Activated CD8-positive, alpha-beta memory T cell treated with anti-CD3 and anti-CD28 coated beads for 1 hour (primary cell): ENCODE measurements at places on chromosomes 12 and 14.

GRCh38 chr12:89083491-89083890, 268.8 kb downstream of the DUSP6 start:
- DNase-seq, result no peak

DNA sequence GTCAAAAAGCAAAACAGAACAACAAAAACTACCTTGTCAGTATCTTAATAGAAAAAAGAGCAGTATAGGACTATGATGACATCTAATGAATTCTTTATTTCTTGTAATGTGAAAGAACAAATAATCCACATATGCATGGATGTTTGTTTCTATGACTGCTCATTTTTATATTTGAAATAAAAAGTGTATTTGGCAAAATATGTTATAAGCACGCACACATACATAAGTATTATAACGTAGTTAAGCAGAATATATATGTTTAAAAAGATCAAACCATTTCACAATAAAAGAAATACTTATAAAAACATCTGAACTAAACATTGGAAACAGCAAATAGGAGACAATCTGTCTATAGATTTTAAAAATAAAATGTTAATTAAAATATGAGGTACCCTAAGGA, 74.8 kb downstream of the MIPOL1 start:
- DNase-seq, result no peak

DNA sequence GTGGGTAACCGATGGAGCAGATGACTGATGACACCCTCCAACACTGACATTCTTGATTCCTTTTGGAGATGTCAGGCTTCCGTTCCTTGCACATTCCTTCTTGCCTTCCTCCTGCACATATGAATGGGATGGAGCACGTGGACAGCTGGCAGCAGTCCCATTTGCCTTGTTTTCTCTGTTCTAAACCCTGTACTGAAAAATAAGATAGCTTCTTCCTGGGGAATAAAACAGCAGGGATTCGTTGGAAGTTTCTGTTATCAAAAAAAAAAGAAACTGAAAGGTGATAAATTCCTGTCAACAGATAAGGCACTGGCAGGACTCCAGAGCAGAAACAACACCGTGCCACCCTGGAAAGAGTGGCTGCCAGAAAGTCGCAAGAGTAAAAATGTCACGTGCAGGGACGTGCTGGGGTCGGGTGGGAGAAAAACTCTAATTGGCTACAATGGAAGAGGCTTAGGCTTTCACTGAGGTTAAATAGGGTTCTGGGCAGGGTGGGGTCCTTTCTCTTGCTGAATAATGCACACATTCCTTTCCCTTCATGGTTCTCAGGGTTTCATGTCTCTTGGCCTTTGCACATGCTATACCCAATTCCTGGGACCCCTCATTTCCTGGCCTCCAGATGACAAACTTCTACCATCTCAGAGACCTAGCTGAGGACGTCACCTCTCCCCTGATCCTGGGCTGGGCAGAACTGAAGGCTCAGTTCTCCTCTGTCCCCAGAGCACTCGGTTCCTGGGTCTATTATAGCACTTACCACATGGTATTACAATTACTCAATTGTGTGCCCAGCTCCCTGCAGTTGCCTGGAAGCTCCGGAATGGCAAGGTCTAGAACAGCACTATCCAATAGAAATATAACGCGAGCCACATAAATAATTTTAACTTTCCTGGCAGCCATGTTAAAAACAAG, 7.0 kb upstream of the NUAK1 start:
- DNase-seq, result no peak

GRCh38 chr12:39628836-39629235, 9.2 kb upstream of the ABCD2 start:
- no peak for DNase-seq

DNA sequence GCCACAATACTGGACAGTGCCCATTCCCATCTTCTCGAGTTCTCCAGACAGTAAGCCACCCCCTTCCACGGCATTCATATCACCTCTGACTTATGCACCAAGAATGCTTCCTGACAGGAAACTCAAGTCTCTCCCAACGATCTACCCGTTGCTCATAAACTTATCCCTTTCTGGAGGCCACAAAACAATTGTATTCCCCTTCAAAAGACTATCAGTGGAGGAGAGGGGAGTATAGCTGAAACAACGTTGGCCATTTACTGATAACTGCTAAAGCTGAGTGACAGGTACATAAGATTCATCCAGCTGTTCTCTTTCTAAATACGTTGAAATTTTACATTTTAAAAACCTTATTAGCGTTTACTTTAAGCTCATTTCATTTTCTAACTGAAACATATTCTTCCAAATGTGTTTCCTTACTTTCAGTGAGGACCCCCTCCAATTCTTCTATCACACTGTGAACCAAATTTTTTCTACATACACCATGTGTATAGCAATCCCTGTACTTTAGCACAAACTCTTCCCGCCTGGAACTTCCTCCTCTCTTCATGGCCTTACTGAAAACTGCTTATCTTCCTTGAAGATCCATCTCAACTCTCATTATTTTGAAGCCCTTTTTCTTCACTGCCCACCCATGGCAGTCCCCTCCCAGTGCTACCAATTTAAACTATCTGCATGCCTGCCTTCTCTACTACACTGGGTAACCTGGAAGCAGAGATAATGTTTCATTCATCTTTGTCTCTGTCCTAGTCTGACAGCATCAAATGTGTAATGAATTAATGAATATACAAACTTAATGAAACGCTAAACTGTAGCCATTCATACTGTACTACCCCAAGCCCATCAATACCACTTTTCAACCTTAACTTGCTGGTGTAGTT, 28.8 kb downstream of the ATXN2 start:
- DNase-seq, result no peak

- no peak for DNase-seq
These were observed 19.8 kb downstream of the MMAB start for GRCh38 chr12:109553483-109553882.

DNA sequence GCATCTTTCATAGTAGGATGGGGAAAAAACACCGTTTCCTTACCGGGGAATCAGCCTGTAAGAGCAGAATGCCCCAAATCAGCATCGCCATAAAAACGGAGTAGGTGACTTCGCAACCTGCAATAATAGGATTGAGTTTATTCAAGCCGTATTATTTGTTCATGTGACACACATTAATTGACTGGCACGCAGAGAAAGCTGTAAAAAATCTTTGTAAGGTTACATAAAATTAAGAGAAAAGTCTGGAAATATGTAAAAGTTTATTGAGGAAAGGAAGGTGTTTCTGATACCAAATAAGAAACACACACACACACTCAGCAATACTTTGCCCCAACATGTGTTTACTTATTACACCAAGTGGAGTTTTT, 628 bp upstream of the CAPRIN2 start:
- DNase-seq, result no peak

- no peak for DNase-seq
These were observed 15.4 kb upstream of the NIN start for GRCh38 chr14:50846226-50846880.

- DNase-seq, result no peak
These were observed 1.2 kb upstream of the PTGER2 start for GRCh38 chr14:52312931-52313355.

DNA sequence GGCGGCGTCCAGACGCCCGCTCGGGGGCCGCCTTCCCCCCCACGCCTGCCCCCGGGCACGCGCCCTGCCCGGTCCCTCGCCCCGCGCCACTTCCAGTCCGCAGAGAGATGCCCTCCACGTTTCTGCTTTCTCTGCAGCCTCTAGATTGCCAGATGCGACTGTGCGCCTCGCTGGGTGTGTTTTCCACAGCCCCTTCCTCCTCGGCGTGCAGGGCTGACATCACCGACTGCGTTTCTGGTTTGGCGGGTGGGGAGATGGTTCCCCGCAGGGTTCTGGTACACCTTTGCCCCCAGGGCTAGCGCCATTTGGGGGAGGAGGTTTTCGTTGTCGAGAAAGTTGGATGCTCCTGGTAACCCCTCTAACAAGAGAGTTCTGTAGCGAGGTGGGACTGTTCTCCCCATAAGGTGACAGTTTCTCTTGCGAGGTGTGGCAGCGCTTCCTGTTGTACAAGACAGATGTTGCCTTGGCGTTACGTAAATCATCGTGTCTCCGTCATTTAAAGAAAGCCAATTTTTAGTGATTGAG, 1.5 kb downstream of the CALM1 start:
- DNase-seq, result peak; percentile 42

GRCh38 chr12:43226151-43226550, 325.9 kb downstream of the ADAMTS20 start:
- no peak for DNase-seq

GRCh38 chr12:115337693-115338543, 653.9 kb upstream of the TBX3 start:
- no peak for DNase-seq

GRCh38 chr14:58919217-58919616, 269.2 kb upstream of the DAAM1 start:
- no peak for DNase-seq

DNA sequence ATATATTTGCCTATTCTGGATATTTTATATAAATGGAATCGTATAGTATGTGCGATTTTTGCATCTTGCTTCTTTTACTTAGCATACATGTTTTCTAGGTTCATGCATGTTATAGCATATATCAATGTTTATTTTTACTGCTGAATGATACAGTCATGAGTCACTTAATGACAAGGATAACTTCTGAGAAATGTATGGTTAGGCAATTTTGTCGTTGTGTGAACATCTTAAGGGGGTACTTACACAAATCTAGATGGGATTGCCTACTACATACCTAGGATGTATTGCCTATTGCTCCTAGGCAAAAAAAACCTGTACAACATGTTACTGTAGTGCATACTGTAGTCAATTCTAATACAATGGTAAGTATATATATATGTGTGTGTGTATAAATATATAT, 8.8 kb downstream of the USP15 start:
- DNase-seq, result no peak

GRCh38 chr14:104154246-104154645, 15.9 kb downstream of the KIF26A start:
- no peak for DNase-seq

DNA sequence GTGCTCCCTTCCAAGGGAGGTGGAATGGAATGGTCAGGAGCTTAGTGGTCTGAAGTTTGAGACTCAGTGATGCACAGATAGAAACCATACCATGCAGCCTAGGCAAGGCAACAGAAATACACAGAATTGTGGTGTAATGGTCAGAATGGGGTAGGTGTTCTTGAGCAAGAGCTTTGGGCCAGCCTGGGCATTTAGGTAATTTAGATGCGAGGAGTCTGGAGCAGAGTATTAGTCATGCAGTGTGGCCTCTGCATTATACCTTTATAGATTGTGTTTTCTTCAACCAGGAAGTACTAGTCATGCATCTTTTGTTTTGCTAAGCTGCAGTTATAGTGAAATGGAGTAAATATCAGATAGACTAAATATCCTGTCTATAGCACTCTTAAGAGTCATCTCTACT, 118.3 kb downstream of the DAAM1 start:
- no peak for DNase-seq

- no peak for DNase-seq
These were observed 18.3 kb upstream of the SERPINA4 start for GRCh38 chr14:94542811-94543440.

DNA sequence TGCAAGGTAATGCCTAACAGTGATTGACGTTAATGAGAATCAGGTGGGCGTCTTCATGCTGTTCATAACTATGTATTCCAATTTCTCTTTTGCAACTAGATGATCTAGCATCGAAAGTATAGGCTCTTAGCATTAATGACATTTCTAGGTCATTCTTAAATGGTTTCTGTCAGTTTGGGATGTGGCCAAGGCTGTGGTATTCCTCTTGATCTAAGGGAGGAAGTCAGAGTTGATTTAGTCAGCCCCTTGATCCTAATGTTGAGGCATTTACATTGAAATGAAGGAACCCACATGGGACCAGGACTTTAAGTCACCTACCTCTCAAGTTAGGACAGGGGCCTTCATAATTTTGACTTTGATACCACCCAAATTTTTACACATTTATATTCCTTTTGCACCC, 448.1 kb downstream of the NPAS3 start:
- no peak for DNase-seq

GRCh38 chr12:43294916-43295315, 257.1 kb downstream of the ADAMTS20 start:
- no peak for DNase-seq

DNA sequence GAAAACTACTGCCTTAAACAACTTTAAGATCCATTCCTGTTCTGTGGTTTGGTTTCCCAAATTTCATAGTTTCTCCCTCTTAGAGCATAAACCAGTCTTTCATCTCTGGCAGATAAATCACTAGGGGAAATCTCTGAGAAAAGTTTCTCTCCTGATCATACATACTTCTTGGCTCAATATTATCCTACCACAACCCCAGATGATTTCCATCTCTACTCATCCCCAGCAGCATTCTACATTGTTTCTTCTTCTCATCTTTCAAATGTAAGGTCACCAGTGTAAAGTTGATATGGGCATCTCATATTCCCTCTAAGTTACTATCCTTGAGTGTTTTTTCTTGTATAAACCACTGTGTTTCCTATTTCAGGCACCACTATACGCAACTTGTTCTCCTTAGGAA, 45.9 kb upstream of the PLEKHG7 start:
- no peak for DNase-seq

DNA sequence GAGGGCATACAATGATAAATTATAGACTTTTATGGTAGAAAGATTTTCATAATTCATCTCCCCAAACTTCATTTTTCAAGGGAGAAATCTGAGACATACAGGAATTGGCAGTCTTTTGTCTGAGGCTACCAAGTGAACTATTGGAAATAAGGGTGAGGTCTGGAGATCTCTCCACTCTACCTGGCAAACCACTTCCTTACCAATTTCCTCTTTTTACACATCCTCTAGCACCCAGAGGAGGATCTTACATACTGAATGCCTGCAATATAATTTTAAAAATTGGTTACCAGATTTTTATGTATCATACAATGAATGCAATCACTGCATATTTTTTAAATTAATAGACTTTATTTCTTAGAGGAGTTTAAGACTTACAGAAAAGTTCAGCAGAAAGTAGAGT, 6.6 kb downstream of the PDE6H start:
- no peak for DNase-seq

GRCh38 chr14:50312734-50313054, 570 bp downstream of the DMAC2L start:
- no peak for DNase-seq

GRCh38 chr14:101462726-101463565, 98.3 kb upstream of the DIO3 start:
- no peak for DNase-seq

DNA sequence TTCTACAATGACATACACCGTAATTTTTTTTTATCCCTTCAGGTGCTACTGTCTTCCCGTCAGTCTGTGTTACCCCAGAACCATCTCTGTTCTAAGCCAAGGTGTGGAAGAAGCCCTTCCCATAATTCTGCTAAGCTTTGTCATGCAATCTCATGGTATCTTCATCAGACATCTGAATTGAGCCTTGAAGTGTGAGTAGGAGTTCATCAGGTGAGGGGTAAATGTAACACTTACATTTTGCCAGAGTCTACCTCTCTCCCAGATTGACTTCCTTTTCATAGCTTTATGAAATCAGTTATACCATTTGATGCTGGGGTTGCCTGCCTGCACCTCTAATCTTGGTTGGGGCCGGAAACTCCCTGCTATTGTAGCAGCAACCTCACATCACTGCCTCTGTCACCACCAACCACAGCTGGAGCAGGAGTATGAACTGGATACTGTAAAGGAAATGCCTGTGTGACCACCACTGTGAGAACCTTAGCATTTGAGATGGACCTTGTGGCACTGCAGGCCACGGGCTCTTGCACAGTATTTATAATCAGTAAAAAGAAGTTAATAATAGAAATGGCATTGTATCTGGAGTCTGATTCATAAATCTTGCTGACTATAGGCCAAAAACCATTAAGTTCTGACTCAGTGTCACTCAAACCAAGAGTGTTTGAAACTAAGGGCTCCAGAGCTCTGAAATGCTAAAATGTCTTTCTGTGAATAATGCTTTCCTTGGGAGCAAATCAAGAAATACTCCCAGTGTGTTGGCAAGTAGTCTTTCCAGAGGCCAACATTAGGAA, 58.7 kb upstream of the STK38L start:
- no peak for DNase-seq
